Fibroblast of lung (primary cell): ENCODE measurements at places on chromosomes 3 and 15. TPM values are rescaled to one million over a fixed set of nuclear protein-coding genes. Genes with fewer than 3 reads are reported as not detected.

Gene FAM174B
- total RNA-seq = 1.0 and 2.8 TPM in 2 replicates

Gene AMIGO3
- under 0.01 and 0.33 TPM in 2 replicates for total RNA-seq

Gene PTPRG
- total RNA-seq = 64.5 and 97.9 TPM in 2 replicates

Gene CEMIP
- 324 and 946 TPM in 2 replicates for total RNA-seq

Gene TRANK1
- 20.3 and 28.6 TPM in 2 replicates for total RNA-seq

Gene GATA2
- 0.51 and 0.83 TPM in 2 replicates for total RNA-seq

Gene CHL1
- total RNA-seq = 0.33 and 2.1 TPM in 2 replicates

Gene CKMT1A
- not detected in 2 replicates for total RNA-seq

Gene BFSP2
- not detected in 2 replicates for total RNA-seq

Gene XCR1
- under 0.01 TPM in 1 of 2 replicates, not detected in the other for total RNA-seq

Gene CFAP91
- total RNA-seq = 0.17 and 0.77 TPM in 2 replicates

Gene MEGF11
- under 0.01 TPM in 1 of 2 replicates, not detected in the other for total RNA-seq

Gene LRRC34
- total RNA-seq = 1.8 and 2.0 TPM in 2 replicates

Gene WDR49
- total RNA-seq = under 0.01 and 0.26 TPM in 2 replicates

Gene MRPL3
- total RNA-seq = 80.1 and 81.4 TPM in 2 replicates

Gene DNAJB8
- not detected in 2 replicates for total RNA-seq

Gene TMEM207
- total RNA-seq = not detected in 2 replicates

Gene GOLGA8M
- 0.26 and 1.2 TPM in 2 replicates for total RNA-seq

Gene CRBN
- total RNA-seq = 67.4 and 87.1 TPM in 2 replicates

Gene CCDC12
- 25.9 and 29.2 TPM in 2 replicates for total RNA-seq

Gene FBXO22
- total RNA-seq = 46.2 and 75.6 TPM in 2 replicates

Gene SPTBN5
- total RNA-seq = 0.26 and 0.66 TPM in 2 replicates

Gene PLA2G4B
- total RNA-seq = 0.99 and 1.3 TPM in 2 replicates

Gene ZNF660
- total RNA-seq = 3.3 and 4.0 TPM in 2 replicates

Gene FAM240A
- total RNA-seq = not detected in 2 replicates

Gene GPR15
- total RNA-seq = under 0.01 TPM in 1 of 2 replicates, not detected in the other

Gene TLR9
- total RNA-seq = under 0.01 TPM in 1 of 2 replicates, not detected in the other

Gene LRRC31
- not detected in 2 replicates for total RNA-seq

Gene STRIT1
- total RNA-seq = not detected in 2 replicates

Gene C3orf49
- total RNA-seq = not detected in 2 replicates
